Activated naive CD4-positive, alpha-beta T cell treated with anti-CD3 and anti-CD28 coated beads for 36 hours (primary cell): ENCODE measurements at places on chromosomes 12 and 14. TPM values are rescaled to one million over a fixed set of nuclear protein-coding genes. Genes with fewer than 3 reads are reported as not detected.

DNA sequence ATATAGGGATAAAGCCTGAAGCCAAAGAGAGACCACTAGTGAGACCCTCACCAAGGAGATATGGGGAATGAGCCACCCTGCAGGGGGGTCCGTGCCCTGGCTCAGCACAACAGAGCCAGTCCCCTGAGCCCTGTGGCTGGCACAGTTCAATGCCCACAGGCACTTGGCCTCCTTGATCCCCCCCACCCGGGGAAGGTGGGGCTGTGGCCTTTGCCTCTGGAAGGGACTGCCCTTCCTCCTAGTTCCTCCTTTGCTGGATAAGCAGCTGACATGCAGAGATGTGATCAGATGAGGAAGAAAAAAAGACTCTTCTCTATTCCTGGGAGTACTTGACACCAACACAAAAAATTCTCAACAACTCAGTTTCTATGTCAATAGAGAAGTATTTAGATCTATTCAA lies 19.9 kb downstream of the TTC7B start:
- no peaks in the 10 kb centered on the region for H3K36me3 ChIP-seq
- H3K4me1 ChIP-seq: peaks cover 3% of the 10 kb centered on the region
- no peaks in the 10 kb centered on the region for H3K27me3 ChIP-seq

GRCh38 chr14:89012282-89013097 lies 188.0 kb downstream of the TTC8 start:
- peaks cover 5% of the 10 kb centered on the region for H3K4me1 ChIP-seq
- no peak for DNase-seq
- peaks cover 7% of the 10 kb centered on the region for H3K27me3 ChIP-seq
- H3K4me3 ChIP-seq: no peak overlapping the region

DNA sequence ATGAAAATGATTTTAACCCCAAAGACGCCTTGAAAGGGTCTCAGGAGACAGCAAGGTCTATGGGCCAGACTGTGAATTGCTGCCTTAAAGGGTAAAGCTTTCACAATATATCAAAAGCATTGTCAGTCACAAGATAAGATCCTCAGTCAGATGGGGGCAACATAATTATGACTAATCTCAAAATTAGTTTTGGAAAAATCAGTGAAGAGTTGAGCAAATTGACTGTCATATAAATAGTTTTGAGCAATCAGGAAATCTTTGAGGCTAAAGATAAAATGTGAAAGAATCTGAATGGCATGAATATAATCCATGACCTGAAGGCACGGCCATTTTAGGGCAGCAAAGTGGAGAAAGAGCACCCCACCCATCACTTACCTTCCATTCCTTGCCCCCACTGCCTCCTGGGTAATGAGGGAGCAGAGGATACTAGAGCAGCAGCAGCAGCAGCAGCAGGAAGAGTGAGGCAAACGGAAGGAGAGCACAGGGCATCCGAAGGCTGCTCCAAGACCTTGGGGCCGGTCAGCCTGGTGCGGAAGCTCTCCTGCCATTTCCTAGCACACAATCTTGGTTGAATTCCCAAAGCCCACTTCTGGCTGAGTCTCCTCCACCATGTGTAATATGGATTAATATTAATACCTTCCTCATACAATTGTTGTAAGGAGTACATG lies 7.0 kb downstream of the STON2 start:
- DNase-seq: no peak
- peaks cover 7% of the 10 kb centered on the region for H3K27me3 ChIP-seq
- no peak overlapping the region for H3K27ac ChIP-seq
- no peaks in the 10 kb centered on the region for H3K4me1 ChIP-seq
- no peaks in the 10 kb centered on the region for H3K36me3 ChIP-seq

- no peaks in the 10 kb centered on the region for H3K4me1 ChIP-seq
- H3K4me3 ChIP-seq: no peak overlapping the region
- peaks cover 9% of the 10 kb centered on the region for H3K27me3 ChIP-seq
- H3K27ac ChIP-seq: no peak overlapping the region
- no peaks in the 10 kb centered on the region for H3K36me3 ChIP-seq
Measured at GRCh38 chr14:94448071-94448808, 4.4 kb downstream of the SERPINA11 start.

DNA sequence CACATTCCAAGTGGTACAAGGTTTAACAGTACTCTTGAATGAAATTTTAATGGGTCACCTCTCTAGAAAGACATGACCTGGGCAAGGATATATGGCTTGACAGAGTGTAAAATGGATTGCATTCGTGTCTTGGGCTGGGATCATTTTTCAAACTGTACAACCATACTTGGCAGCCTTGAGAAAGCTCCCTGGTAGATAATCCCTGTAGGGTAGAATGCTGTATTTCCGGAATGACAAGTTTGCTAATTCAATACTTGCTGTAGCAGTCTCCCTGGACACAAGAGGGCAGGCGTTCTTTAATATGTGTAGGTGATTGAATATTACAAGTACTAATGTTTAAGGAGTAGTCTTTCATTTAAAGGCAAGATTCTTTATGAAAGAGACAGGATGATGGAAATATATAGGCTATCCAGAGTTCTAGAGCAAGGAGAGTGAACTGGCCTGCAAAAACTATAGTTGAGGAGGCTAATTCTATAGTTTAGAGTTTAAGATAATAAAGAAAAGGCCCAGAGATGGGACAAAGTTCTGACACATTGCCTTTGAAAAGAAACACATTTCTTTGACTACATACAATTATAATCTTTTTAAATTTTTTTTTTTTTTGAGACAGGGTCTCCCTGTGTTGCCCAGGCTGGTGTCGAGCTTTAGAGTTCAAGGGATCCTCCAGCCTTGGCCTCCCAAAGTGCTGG lies 53.4 kb downstream of the PLBD1 start:
- no peaks in the 10 kb centered on the region for H3K36me3 ChIP-seq
- H3K4me1 ChIP-seq: no peaks in the 10 kb centered on the region
- no peaks in the 10 kb centered on the region for H3K27me3 ChIP-seq

DNA sequence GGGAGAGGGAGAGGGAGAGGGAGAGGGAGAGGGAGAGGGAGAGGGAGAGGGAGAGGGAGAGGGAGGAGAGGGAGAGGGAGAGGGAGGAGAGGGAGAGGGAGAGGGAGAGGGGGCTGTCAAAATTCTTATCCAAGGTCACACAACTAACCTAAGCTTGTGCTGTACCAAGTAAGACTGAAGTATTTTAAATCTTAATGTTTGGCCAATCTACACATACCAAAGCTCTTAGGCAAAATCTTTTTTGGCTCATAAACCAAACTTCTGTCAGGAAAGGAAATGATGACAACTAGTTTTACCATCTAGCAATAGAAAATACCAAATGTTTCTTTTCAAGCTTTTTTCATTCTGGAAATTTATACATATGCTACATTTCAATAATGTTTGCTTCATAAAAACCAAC lies 33.8 kb downstream of the CCDC38 start:
- no peak overlapping the region for H3K27ac ChIP-seq
- peaks cover 16% of the 10 kb centered on the region for H3K27me3 ChIP-seq
- no peaks in the 10 kb centered on the region for H3K4me1 ChIP-seq
- no peaks in the 10 kb centered on the region for H3K36me3 ChIP-seq

DNA sequence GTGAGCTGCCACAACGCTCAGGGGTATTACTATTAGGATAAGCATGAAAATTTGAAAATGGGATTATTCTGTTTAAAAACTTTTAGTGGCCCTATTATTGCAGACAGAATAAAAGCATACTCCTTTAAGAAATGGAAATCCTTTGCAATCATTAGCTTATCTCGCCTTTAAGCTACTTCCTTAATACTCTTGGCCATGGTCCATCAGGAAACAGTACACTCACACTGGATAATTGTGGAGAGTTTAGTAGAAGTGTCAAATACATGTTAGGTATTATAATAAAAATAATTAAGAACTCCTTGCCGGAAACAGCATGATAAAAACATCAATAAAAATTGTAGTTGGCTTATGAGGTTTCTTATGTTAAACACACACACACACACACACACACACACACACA lies 100.4 kb upstream of the PPFIA2 start:
- no peak overlapping the region for H3K4me3 ChIP-seq
- no peak overlapping the region for H3K27ac ChIP-seq
- DNase-seq: no peak
- H3K4me1 ChIP-seq: peaks cover 2% of the 10 kb centered on the region

Gene DHRS4L2
- total RNA-seq: 26.3 TPM

Gene TMEM119
- not detected for total RNA-seq

Gene GNG2
- total RNA-seq: 176 TPM

Gene C12orf54
- total RNA-seq: not detected
